ENCODE measurements at places on chromosomes 13 and 19.

- no peak for DNase-seq
Observed at GRCh38 chr13:74920920-74921319, 561.0 kb downstream of the TBC1D4 start.

- DNase-seq: no peak
Observed at GRCh38 chr13:98405107-98405571, 171.8 kb downstream of the STK24 start.

GRCh38 chr13:34911159-34911558 lies 30.9 kb upstream of the NBEA start:
- no peak for DNase-seq

- no peak for DNase-seq
Observed at GRCh38 chr13:104140552-104140951, 1074.3 kb upstream of the SLC10A2 start.

GRCh38 chr13:63680704-63681103 lies 2265.1 kb upstream of the PCDH20 start:
- no peak for DNase-seq

DNA sequence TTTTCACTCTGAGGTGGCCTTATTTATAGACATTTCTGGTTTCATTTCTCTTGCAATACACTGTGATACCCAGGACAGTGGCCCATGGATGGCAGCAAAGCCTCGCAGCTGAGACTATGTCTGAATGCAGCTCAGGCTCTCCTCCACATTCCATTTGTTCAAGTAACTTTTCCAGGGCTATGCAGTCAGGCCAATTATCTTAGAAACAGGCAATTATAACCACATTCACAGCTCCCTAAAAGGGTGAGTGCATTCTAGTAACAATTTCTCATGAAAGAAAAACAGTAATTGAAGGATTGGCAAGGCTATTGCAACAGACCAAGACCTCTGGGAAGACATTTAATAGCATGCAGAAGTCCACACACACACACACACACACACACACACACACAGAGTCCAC lies 264.0 kb downstream of the TBC1D4 start:
- no peak for DNase-seq

All from activated CD4-positive, CD25-positive, alpha-beta regulatory T cell treated with anti-CD3 and anti-CD28 coated beads, Interleukin-2, amount 50 U/mL, for 16 hours (primary cell).